ENCODE measurements at places on chromosomes 7 and 10.

- DNase-seq = no peak
These were observed 35.3 kb downstream of the CAPZA2 start for GRCh38 chr7:116897661-116898060.

- DNase-seq = peak; percentile 15
These were observed 55.5 kb upstream of the LHFPL3 start for GRCh38 chr7:104272767-104273384.

DNA sequence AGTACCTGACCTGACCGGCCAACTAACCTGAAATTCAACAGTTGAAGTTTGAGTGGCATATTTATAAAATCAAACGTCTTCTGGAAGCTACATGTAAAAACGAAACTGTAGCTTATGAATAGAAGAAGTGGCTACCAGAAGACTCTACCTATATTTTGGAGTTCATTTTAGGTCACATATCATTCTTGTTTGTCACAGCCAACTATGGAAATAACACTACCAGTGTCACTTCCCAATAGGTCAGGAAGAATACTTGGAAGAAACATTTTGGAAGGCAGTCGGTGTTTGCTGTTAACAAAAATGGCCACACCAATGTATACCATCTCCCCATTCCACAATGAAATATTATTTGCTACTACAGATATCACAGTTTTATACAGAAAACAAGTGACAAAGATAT, 12.6 kb downstream of the TWIST1 start:
- no peak for DNase-seq

- DNase-seq = no peak
These were observed 14.0 kb downstream of the PLAU start for GRCh38 chr10:73924935-73925334.

- DNase-seq = no peak
These were observed 33.7 kb upstream of the TMEM26 start for GRCh38 chr10:61486738-61487396.
